Transverse colon (tissue), 4 donors: ENCODE measurements at places on chromosomes 7 and 10. TPM values are rescaled to one million over a fixed set of nuclear protein-coding genes. Genes with fewer than 3 reads are reported as not detected.

GRCh38 chr10:32516567-32517495 lies 70.9 kb downstream of the CCDC7 start:
- no peak for DNase-seq

DNA sequence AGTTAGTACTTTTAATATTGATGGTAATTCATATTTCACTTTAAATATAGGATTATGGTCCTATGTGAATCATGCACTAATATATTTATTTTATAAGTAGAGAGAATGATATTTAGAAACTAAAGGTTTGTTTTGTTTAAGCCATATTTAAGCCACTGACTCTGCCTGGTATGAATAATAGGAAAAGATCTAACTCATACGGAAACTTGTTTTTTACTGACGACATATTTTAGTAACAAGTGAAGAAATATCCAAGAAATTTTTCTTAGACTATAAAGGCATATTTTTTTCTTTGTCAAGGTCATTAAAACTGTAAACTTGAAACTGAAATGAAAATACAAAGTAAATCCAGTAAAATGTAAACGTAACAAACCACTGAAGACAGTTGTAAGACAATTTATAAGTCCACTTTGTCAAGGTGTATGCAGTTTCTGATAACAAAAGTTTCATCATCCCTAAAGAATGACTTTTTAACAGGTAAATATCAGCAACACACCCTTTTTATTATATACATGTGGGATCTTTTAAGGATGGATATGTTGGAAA lies 147.1 kb downstream of the PHF14 start:
- no peak for DNase-seq

DNA sequence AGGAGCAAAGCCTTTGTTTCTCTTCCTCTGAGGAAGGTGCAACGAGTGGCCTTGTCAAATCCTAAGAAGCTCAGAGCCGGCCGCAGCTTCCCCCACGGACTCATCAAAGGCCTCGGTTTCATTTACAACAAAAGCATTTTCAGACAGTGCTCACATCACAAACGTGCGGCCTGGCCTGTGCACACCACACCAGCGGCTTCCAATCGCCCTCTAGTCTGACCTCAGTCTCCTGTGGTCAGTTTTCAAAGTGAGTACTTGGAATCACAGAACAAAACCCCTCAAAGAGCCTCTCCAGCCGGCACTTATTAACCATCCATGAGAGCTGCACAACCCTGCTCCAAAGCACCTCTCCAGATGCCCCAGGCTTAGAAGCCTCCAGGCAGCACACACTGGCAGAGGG lies 3.3 kb downstream of the RADIL start:
- no peak for DNase-seq

DNA sequence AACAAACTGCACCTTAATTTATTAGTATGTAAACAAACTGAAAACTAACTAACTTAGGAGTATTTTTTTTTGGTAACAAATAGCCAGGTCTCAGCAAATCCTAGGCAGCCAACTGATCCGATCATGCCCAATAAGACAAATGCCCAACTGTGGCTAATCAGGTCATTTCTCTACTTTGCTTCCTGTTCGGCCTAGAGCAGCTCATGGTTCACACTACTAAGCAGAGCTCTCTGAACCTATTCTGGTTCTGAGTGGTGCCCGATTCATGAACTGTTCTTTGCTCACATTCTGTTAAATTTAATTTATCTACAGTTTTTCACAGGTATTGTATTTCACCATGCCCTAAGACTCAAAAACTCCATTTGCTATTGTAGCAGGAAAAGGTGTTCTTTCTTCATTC lies 55.1 kb downstream of the CCDC3 start:
- DNase-seq: no peak

GRCh38 chr7:116210345-116211005 lies at the start of gene TES:
Gene TES, plus strand, starts transcription at chr7:116210539. Its CDS starts 169 bp downstream, at chr7:116210708.
- peak; percentile 87 for DNase-seq

AMPH gene
- total RNA-seq: 2.2 TPM

DNA sequence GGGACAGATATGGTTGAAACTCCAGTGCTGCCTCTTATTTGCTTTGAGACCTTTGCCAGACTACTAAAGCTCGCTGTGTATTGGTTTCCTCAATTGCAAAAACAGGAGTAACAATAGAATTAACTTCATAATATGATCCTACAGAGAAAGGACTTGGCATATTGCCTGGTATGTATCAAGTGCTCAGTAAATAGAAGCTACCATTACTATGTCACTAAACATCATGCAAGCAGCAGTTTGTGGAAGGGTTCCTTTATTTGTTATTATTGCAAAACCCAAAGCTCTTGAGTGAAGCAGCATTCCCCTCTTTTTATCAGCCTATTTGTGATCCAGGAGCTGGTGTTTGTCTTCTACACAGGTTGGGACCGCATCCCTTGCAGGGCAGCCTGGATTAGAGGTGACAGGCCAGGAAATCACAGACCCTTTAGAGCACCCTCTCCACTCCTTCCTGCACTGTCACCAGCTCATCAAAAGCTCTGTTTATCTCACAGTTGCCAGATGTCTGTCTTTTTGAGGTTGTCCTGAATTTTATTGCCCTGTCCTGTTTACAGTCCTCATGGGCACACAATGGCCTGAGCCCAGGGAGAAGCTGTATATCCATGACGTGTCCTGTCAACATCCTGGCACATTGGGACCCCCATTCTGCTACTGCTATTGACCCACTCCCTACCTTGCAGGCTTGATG lies 121.5 kb downstream of the SNX10 start:
- no peak for DNase-seq

DNA sequence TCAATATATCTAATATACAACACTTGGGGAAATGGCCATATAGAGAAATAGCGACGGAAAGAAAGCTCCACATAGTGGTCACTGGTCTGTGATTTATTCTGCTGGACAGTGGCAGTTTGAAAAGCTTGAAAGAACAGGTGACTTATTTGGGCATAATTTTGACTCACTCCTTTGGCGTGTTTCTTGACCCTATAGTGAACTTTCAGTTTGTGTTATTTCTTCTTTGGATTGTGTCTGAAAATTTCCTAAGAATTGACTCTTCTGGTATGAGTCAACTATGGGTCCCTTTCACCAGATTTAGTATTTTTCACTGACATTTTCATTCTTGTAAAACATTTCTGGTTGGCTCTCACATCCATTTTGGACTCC lies 25.8 kb upstream of the IMMP2L start:
- DNase-seq: no peak

DNA sequence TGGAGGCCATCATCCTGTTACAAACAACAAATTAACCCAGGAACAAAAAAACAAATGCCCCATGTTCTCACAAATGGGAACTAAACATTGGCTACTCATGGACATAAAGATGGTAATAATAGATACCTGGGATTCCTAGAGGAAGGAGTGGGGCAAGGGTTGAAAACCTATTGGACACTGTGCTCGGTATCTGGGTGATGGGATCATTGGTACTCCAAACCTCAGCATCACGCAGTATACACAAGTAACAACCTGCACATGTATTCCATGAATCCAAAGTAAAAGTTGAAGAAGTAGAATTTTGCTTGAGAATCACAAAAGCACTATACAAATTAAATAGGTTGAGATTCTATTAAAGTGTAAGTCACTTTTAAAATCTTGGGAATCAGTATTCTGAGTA lies 16.7 kb downstream of the GHITM start:
- DNase-seq: no peak

DNA sequence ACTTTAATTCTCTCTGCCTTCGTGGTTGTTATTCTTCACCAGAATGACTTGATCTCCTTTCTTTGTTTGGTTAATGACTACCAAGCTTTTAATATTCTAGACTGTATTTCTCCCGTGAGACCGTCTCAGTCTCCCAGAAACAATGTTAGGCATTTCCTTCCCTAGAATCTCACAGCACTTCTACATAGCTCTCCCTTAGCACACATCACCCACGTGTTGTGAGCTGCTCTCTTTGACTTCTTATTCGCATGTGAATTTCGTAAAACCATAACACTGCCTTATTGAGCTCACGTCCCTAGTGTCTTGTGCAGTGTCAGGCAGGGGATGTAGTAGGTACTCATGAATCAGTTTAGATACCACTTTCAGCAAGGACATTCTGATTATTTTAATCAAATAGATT lies 57.5 kb upstream of the MGAM2 start:
- no peak for DNase-seq

DNA sequence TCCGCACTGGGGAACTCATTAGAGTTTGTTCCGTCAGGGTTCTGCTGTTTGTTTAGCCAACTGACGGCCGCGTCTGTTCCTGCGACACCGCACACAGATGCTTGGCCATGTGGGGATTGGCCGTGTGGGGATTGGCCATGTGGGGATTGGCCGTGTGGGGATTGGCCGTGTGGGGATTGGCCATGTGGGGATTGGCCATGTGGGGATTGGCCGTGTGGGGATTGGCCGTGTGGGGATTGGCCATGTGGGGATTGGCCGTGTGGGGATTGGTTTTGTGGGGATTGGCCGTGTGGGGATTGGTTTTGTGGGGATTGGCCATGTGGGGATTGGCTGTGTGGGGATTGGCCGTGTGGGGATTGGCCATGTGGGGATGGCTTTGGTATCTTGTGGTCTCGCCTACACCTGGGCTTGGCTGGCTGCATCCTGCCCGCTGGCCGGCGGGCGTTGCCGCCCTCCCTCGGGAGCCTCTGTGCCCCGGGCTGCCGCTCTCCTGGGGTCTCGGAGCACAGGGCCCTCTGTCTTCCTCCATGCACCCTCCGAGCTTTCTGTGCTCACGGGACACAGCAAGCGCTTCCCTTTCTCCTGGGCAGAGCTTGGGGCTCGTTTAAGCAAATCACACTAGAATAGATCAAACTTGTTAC lies 62.5 kb downstream of the NKX6-2 start:
- no peak for DNase-seq

- DNase-seq: peak; percentile 25
Measured at GRCh38 chr10:48606530-48607355, 1.9 kb upstream of the ARHGAP22 start.

GRCh38 chr7:52586704-52587103 lies 448.7 kb upstream of the POM121L12 start:
- DNase-seq: no peak

DNA sequence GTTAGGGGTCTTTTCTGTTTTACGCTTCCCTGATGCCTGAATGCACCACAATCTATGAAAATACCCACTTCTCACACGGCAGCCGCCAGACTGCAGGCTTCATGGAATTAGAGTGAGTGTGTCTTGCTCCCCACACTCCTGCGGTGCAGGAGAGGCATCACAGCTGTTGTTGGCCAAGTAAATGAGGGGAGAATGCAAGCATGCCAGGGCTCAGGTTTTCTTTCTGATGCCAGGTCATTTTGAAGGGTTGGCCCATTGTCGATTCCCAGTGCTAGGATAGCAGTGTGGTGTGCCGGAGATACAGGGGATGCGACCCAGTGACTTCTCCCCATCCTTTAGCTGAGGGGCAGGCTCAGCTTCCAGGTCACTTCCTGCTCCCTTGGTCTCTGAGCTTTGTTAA lies 16.3 kb downstream of the CXCL12 start:
- no peak for DNase-seq

DNA sequence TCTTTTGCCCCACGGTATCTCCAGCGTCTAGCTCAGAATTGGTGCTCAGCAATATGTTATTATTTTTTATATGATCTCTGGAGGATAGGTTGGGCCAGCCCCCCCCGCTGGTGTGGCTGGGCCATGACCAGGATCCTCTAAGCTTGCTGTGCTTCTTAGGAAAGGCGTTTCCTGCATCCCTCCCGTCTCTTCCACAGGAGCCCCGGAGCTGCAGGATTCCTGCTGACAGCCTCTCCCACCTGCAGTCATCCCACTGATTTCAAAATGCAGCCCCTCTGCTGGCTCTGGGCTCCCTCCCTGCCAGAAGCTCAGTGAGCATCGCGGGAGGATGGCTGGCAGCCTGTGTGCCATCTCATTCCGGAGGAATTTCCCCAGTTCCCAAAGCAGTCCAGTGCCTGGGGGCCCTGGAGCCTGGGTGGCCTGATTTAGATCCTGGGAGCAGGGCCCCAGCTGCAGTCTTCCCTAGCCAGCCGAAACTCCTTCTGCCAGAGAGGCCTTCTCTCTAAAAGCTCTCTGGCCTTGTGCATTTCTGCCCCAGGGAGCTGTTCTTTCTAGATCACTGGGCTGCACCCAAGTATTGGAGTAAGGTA lies 21.8 kb upstream of the GOLGA7B start:
- no peak for DNase-seq

FOXP2 gene
- total RNA-seq: 44.9 TPM

DNA sequence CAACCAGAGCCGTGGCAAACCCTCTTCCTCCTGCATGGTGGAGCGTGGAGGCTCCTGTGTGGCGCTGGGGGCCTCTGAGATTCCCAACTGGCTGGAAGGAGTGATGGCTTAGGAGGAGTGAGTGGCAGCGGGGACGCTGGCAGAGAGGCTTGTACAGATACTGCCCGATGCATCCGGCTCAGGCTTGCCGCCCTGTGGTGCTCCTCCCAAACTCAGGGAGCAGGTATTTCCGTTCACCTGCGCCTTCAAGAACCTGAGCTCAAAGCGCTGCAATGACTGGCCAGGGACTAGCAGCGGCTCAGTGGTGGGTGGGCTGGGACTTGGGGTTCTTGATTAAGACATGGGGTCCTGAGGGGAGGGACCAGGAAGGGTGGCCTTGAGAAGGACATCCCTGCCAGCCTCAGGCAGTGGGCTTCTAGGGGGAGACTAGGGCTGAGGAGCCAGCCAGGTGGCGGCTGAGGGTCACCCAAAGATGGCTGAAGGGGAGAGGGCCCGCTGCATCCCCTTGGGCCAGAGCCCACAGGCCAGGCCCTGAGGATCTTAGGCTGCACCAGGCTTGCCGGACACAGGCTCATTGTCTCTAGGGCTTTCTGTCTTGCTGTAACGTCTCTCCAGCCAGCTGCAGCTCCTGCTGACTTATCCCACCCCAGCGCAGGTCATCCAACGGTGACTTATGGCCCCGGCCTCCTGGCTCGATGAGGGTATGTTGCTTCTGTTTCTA lies 3.2 kb downstream of the ZNF775 start:
- peak; percentile 63 for DNase-seq

- DNase-seq: no peak
Measured at GRCh38 chr7:48173756-48174382, 2.6 kb downstream of the ABCA13 start.

SKIDA1 gene
- not detected for total RNA-seq

FAM237B gene
- total RNA-seq: not detected

DNA sequence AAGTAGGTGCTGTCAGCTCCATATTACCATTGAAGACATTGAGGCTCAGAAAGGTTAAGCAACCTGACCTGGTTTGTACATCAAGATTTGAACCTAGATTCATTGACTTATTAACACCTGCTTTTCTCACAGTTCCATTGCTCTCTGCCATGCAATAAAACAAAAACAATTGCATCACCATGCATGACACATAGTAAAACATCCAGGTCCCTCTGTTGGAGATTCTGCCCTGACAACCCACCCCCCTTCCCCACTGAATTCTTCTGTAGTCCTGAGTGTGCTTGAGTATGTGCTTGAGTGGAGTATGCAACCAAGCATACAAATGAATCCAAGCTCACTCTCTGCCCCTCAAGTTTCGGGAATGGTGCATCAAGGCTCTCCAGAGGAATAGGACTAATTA lies 6.0 kb upstream of the LMBR1 start:
- no peak for DNase-seq
